Stimulated activated CD4-positive, alpha-beta T cell treated with anti-CD3 and anti-CD28 coated beads, Interleukin-1b, Interleukin-23, amount 100 ng/mL, for 1 hour (primary cell): ENCODE measurements at places on chromosomes 13 and 19.

- DNase-seq = no peak
These were observed 6.6 kb upstream of the GADD45B start for GRCh38 chr19:2469102-2469914.

- peak; percentile 84 for DNase-seq
These were observed 34.2 kb upstream of the TMEM255B start for GRCh38 chr13:113724780-113725315.

DNA sequence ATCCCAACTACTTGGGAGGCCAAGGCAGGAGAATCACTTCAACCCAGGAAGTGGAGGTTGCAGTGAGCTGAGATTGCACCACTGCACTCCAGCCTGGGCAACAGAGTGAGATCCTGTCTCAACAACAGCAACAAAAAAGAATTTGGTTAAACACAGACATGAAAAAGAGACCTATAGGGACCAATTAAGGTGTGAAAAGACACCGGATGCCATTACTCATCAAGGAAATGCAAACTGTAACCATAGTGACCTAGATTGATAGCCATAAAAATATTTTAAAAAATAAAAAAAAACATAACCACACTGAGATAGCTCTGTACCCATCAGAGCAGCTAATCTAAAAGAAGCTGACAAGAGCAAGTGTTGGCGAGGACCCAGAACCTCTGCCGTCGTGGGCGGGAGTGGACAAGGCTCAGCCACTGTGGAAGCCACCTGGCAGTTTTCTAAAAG, 37.1 kb upstream of the ISYNA1 start:
- no peak for DNase-seq

DNA sequence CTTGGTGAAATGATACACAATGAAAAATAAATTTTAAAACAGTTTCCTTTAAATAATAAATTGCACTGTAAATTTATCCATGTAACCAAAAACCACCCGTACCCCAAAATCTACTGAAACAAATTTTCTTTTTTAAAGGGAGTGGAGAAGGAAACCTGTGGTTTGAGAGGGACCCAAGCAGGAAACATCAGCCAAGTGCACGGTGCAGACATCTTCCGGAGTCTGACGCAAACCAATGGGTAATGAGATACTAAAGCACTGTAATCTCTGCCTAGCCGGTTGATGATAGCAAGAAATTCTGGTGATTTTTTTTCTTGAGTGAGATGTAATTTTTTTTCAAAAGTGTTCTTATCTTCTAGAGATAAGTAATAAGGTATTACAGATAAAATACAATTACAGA, 115.4 kb downstream of the ABCC4 start:
- no peak for DNase-seq
